Type B pancreatic cell (in vitro differentiated cells): ENCODE measurements at places on chromosomes 16 and 17. TPM values are rescaled to one million over a fixed set of nuclear protein-coding genes. Genes with fewer than 3 reads are reported as not detected.

SLC47A2 gene
- total RNA-seq, result not detected in 2 replicates

- no peak for DNase-seq
Measured at GRCh38 chr16:85249418-85250146, 137.3 kb upstream of the CIBAR2 start.

- DNase-seq, result no peak
Measured at GRCh38 chr17:66301367-66301863, 998 bp upstream of the PRKCA start.

RAMP2 gene
- total RNA-seq, result 1.5 and 8.3 TPM in 2 replicates

GRCh38 chr16:50302472-50303005 lies 36.2 kb downstream of the ADCY7 start:
- DNase-seq, result peak; percentile 48

GRCh38 chr17:42617956-42618431 lies 8.5 kb downstream of the TUBG1 start:
- no peak for DNase-seq

GLIS2 gene
- 13.1 and 23.0 TPM in 2 replicates for total RNA-seq

C16orf74 gene
- total RNA-seq, result 3.1 and 4.9 TPM in 2 replicates

GALR2 gene
- total RNA-seq, result 0.94 and 1.3 TPM in 2 replicates

PRPSAP1 gene
- total RNA-seq, result 45.3 and 82.0 TPM in 2 replicates

TBC1D28 gene
- not detected in 2 replicates for total RNA-seq

- DNase-seq, result no peak
Measured at GRCh38 chr17:59666235-59666634, 41.0 kb downstream of the PTRH2 start.

GRCh38 chr17:21375757-21376080 lies 438 bp upstream of the KCNJ12 start:
- no peak for DNase-seq

CHP2 gene
- total RNA-seq, result 0.17 and 1.0 TPM in 2 replicates

GRCh38 chr17:38852771-38853291 lies 690 bp downstream of the RPL23 start:
- DNase-seq, result no peak

DNA sequence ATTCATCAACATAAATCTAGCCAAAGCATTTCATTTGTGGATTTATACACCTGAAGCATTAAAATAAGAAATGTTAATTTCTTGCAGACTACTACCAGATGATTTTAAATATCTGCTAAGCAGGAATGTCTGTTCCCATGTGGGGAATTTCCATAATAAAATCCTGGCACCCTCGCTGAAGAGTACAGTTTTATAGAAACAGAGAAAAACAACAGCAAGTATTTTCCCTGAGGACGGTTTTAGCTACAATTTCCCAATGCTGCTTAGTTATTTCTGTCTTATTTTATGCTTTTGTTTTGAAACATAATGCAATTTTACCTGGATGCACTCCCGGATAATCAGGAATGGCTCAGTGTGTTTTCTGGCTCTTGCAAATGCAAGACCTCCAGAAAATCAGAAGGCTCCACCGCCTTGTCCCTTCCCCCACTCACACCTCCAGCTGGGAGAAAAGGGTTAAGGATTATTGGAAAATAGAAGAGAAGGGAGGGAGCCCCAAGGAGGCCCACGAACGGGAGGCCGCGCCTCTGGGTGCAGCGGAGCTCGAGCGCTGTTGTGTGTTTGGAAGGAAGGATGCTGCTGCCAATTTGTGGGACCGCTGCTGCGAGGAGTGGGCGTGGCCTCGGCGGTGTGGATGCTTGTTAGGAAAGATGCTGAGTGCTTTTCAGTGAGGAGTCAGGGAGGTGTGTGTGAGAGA lies at the start of gene CNTNAP4:
Gene CNTNAP4 (plus strand): TSS at position 657 of the 694 bp plus-strand sequence. CDS start 262 bp downstream, outside the sequence.
- peak; percentile 68 for DNase-seq
